GM19239 (cell line): ENCODE measurements at places on chromosomes 16 and 17.
A peak's percentile ranks its signal among the peaks of the same experiment; 100 is the strongest.

- no peak for DNase-seq
Observed at GRCh38 chr17:67137860-67138259, 93.5 kb downstream of the CACNG1 start.

- DNase-seq, result no peak
Observed at GRCh38 chr17:77456271-77456950, 315.6 kb downstream of the SEC14L1 start.

DNA sequence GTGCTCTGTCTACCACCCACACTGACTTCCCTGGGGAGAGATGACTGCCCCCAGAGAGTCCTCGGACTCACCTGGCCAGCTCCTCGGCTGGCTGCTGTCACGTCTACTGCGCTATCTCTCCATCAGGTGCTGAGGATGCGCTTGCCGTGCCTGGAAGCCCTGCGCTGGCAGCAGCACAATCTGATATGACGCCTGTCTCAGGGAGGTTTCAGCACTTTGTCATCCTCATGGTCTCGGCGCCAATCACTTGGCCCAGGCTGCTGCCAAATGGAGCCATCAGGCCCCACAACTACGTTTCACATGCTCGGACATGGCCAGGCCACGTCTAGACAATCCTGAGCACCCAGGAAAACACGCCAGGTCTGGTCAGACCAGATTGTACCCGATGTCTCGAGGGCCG, 46.7 kb downstream of the FOXL1 start:
- DNase-seq, result no peak

DNA sequence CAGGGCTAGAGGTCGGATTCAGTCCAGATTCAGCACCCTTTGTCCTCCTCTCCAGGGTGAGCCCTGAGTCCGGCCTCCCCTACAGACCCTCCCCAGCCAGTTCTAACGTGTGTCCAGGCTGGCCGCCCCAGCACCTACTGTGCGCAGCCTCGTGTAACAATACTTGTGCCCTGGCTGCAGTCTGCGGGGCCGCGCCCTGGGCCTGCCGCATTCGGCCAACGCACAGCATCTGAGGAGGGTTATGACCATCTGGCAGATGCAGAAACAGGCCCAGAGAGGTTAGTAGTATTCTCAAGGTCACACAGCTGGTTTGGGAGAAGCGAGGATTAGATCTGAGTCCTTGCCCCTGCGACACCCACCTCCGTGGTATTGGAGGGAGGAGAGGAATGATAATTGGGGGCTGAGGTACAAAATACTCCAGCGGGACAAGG, 968 bp downstream of the RIPOR1 start:
- DNase-seq, result no peak

DNA sequence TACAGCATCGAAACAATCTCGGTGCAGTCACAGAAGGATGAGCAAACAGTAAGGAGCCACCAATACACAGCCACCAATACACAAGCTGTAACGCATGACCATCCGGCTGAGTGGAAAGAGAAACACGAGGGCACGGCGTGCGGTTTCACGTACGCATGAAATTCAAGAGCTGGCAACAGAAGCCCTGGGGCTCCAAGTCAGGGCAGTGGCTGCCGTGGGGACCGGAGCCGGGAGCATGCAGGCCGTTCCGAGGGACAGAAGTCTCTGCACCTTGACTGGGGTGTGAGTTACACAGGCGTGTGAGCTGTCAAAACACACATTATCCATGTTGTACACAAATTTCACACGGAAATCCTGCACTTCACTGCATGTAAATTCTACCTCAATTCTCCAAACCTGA, 50.6 kb upstream of the METRNL start:
- no peak for DNase-seq

DNA sequence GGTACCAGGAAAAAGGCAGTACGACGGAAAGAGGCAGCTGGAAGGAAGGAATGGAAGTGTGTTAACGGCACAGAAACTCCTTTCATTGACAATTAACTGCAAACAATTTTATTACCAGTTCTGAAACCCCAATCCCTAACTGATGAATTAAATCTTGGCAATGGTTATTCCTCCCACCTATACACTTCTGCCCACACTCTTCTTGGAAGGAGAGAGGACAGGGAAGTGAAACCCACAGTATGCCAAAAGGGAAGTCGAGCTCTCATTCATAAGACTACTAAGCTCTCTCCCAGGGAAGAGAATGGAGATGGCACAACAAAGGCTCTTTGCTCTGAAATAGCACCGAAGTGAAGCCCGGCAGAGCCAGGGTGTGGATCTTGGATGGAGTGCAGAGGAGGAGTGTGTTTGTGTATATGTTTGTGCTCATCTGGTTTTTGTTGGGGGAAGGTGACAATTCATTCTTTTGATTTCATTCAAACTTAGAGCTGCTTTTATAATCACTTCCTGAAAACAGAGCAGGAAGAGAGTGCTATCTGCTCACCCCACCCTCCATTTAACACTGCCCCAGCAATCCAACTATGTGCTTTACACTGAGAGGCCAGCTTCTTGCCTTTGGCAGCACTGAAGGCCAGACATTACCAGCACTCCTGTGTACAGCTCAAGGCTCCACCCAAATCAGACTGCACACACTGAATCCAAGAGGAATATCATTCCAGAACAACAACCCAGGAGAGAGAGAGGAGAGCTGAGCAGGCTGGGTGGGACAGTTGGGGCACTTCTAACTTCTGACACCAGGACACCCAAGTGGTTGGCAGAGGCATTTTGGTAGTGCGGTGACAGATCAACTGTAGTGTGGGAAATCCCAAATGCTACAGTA, 68.7 kb downstream of the HIC1 start:
- DNase-seq, result no peak

DNA sequence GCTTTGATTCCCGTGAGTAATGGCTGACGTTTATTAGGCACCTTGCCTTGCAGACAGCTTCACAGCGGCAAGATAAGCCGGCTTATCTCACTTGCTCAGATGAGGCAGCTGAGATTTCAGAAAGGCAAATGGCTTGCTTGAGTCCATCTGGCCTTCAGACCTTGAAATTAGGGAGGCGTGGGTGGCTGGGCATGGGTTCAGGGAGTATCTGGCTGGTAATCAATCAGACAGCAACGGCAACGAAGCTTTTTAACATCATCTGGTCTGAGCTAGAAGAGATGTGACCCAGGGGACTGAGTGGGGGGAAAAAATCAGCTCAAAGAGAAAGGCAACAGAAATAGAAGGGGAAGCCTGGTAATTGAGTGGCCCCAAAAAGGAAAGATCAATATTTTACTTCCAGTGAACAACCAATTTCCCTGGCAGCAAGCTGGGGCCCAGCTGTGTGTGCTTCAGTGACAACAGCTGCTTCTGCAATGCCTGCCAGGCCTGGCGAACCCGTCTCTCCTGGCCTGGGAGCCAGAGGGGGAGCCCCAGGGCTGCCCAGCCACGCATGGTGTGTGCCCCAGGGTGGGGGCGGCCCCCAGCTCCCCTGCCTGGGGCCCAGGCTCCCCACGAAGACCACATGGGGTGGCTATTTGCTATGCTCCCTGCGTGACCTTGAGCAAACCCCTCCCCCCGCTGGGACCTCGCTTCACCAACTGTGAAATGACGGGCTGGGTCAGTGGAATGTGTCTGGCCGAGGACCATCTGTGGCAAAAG, 34.0 kb downstream of the RAB11FIP4 start:
- DNase-seq, result no peak

GRCh38 chr17:19343671-19344151, 18.8 kb downstream of the B9D1 start:
- no peak for DNase-seq

DNA sequence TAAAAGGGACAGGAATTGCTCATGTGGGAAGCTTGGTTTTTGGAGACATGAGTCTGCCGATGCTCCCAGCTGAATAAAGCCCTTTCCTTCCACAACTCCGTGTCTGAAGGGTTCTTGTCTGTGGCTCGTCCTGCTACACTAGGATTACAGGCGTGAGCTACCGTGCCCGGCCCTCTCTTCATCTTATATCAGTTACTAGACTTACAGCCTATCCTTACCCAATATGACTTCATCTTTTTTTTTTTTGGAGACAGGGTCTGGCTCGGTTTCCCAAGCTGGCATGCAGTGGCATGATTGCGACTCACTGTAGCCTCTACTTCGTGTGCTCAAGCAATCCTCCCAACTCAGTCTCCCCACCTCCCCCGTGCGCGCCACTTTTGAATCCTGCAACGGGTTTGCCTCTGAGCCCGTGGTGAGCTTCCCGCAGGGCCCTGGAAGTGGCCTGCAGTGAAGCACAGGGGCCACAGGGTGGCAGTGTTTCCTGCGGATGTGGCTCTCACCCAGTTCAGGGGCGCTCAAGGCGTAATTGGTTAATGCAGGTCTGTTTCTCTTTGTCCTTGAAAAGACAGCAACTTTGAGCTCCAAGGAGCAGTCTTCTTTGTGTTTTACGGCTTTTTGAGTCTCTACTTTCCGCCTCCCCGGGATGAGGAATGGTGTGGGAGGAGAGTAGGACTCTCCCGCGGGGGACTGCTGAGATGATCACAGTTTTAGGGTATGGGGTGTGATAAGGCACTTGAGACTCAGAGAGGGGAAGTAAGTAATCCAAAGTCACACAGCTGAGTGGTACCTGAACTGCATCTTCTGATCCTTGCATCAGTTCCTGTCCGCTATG, 22.7 kb upstream of the GPRC5B start:
- DNase-seq, result peak; percentile 61

- no peak for DNase-seq
Observed at GRCh38 chr16:88853325-88853941, 3.3 kb downstream of the GALNS start.

- DNase-seq, result no peak
Observed at GRCh38 chr16:55810451-55810961, 22.4 kb downstream of the CES1 start.

DNA sequence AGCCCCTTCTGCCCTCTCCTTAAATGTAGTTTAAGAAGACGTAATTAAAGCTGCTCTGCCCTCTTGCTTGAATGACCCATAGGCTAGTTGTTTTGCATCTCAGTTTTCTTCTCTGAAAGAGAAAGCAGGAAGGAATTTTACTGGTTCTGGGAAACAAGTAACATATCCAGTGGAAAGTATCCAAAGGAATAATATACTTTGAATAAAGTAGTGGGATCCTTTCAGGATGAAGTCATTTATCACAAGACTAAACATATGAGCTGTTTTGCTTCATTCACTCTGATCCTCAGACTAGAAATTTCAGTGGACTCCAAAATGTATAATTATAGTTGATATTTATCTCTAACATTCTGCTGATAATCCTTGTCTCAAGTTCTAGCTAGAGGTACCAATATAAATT, 1297.6 kb upstream of the GOT2 start:
- no peak for DNase-seq

GRCh38 chr17:48392857-48393256, 37.2 kb downstream of the SKAP1 start:
- no peak for DNase-seq

GRCh38 chr17:34892461-34893249, 68.6 kb downstream of the CCT6B start:
- DNase-seq, result no peak

DNA sequence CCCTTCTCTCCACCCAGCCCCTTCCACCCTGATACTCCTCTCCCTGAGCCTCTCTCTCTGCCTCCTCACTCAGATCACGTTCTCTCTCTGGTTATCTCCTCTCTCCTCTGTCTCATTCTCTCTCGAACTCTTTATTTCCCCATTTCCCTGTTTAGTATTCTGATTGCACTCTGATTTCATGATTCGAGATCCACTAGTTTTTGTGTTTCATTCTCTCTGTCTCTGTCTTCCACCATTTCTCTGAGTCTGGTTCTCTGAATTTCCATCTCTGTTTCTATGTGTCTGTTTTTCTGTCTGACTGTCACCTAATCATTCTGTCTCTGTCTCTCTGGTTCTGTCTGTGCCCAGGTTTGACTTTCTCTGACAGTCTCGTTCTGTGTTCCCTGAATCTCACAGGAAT, 2.0 kb downstream of the SEZ6L2 start:
- no peak for DNase-seq

DNA sequence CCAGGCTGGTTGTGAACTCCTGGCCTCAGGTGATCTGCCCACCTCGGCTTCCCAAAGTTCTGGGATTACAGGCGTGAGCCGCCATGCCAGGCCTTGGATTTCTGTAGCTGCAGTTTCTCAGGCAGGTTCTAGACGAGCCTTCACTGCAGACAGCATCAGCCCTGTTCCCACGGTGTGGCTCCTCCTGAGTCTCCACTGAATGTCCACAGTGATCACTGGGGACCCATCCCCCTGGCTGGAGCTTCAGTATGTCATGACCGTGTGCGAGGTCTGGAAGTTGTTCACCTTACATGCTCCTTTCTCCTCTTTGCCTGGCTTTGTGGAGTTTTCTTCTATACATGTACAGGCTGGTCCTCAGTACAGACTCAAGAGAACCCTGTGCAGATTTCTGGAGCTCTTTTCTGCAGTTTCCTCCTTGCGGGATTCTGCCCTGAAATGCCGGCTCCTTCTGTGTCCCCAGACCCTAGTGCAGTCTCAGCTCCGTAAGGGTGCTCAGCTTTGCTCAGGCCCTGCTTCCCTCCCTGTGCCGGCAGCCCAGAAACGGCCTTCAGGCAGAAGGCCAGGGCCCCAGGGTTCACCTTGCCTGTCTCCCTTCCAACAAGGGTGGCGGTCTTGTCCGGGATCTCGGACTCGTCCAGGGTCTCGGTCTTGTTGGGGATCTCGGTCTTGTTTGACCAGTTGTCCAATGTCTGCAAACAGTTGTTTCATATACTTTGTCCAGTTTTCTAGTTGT, 14.3 kb upstream of the FASN start:
- DNase-seq, result no peak

GRCh38 chr17:10726196-10726595, 3.6 kb downstream of the TMEM220 start:
- DNase-seq, result no peak

DNA sequence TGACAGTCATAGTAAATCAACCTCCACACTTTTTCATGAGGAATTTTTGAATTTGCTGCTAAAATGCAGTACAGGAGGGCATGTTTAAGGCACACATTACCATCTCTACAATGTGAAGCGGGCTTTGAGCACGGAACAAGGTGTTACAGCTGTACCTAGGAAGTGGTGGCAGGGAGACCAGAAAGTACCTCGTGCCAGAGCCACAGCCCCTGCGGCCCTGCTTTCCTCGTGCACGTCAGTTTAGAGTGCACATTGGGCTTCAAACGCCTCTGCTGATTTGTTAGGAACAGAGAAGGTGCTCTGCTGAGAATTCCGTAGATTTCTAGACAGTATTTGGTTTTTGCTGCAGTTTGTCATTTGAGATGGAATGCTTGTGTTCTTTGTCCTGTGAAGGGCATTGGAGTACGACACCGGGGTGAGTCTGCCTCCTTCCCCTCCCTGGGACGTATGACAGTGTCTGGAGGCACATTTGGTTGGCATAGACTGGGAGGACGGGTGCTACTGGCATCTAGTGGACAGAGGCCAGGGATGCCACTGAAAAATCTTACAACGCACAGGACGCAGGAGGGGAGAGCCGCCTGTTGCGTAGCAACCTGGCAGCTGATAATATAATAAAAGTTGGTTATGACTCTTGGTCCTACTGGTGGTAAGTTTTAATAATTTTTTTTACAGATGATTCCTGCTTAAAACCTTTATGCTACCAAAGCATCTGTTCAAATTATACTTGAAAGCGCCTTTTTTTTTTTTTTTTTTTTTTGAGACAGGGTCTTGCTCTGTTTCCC, 9.1 kb downstream of the FOXK2 start:
- no peak for DNase-seq
